WTC11 (cell line): ENCODE measurements at places on chromosomes 7 and 10.
A peak's percentile ranks its signal among the peaks of the same experiment; 100 is the strongest.

DNA sequence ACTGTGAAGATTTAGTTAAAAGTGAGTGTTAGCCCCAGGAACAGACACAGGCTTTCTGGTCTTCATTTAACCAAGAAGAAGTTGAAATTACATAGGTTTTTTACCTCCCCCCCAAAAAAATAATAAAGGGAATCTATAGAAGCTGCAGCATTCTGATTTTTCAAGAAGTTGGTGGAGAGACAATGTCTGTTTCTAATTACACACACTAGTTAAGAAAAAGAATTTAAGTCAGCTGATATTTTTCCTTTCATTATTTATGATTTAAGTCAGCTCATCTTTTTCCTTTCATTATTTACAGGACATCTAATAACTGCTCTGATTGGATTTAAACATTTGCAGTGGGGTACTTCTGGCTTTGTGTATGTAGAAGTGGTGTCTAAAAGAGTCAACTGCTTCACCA is 201.4 kb upstream of the NRP1 start:
- H3K36me3 ChIP-seq = no peaks in the 10 kb centered on the region
- H3K4me3 ChIP-seq = no peak overlapping the region
- no peak for DNase-seq
- no peaks in the 10 kb centered on the region for H3K27me3 ChIP-seq
- peaks cover 38% of the 10 kb centered on the region for H3K4me1 ChIP-seq

DNA sequence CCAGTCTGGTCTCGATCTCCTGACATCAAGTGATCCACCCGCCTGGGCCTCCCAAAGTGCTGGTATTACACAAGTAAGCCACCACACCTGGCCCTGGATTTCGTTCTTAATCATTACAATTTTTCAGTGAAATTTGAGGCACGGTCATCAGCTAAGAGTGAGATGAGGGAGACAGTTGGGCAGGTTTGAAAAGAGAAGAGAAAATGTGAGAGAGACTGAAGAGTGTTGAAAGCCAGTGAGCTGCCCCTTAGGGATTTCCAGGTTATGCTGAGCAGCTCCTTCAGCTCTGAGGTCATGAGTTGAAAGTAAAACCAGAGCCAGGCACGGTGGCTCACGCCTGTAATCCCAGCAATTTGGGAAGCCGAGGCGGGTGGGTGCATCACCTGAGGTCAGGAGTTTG is 5.9 kb upstream of the UPF2 start:
- DNase-seq = no peak
- H3K36me3 ChIP-seq = no peaks in the 10 kb centered on the region
- no peaks in the 10 kb centered on the region for H3K27me3 ChIP-seq
- H3K27ac ChIP-seq = no peak overlapping the region
- H3K4me3 ChIP-seq = no peak overlapping the region

GRCh38 chr7:129401967-129402860 is 32.0 kb upstream of the STRIP2 start:
- H3K27ac ChIP-seq = no peak overlapping the region
- no peak overlapping the region for H3K4me3 ChIP-seq
- no peak for DNase-seq
- peaks cover 17% of the 10 kb centered on the region for H3K4me1 ChIP-seq

GRCh38 chr7:57403601-57404342 is 46.2 kb upstream of the ZNF716 start:
- H3K4me1 ChIP-seq = no peaks in the 10 kb centered on the region
- H3K36me3 ChIP-seq = peaks cover 66% of the 10 kb centered on the region
- DNase-seq = no peak
- peaks cover 16% of the 10 kb centered on the region for H3K27me3 ChIP-seq
- no peak overlapping the region for H3K27ac ChIP-seq
- no peak overlapping the region for H3K4me3 ChIP-seq

DNA sequence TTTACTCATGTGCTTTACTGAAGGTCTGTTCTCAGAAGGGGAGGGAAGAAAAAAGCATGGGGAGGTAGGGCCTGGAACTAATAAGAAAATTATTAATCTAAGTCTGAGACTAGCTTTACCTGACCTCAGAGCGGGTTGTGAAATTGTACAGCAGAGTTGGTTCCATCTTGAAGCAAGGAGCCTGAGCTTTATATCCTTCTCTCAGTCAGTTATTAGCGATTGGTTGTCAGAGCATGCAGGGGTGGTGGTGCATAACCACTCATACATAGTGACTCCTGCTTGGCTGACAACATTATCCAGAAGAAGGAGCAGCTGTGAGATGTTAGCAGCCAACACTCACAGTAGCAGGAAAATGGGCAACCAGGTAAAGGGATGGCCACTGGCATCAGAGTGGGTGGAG is 976.3 kb upstream of the LRRTM3 start:
- H3K4me3 ChIP-seq = no peak overlapping the region
- H3K27ac ChIP-seq = no peak overlapping the region
- DNase-seq = no peak

DNA sequence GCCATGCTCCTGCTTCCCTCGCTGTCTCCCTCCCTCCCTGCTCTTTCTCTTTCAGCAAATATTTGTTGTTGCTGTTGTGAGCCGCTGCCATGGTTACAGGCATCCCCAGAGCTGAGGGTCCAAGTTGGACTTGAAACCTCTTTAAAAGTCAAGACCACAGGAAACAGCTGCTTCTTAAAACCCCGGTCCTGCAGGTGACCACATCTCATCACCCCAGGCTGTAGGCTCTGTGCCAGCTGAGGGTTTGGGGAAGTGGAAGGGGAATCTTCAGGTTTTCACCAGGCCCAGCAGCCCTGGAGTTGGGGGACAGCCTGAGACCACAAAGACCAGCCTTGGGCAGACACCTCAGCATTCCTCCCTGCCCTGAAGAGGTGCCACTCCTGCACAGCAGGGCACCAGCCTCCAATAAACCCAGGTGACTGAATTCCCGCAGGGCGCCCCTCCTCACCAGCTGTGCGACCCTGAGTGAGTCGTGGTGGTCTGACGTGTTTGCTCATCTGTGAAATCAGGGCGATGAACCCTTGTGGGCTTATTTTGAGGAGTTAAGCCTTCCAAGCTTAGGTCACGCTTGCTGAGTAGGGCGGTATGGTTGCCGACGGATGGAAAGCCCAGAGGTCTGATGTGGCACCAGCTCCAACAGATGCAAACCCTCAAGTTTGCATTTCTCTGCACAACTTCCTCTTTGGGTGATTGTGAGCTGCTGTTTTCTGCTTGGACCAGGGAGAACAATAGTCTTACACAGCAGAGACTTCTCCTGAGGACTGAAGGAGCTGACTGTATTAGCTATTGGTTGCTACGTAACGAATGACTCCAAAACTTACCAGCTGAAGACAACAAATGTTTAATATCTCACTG is 24.8 kb downstream of the NPTX2 start:
- H3K27me3 ChIP-seq = no peaks in the 10 kb centered on the region
- no peak overlapping the region for H3K27ac ChIP-seq
- H3K4me3 ChIP-seq = no peak overlapping the region

GRCh38 chr7:265192-265997 is 24.6 kb upstream of the FOXL3 start:
- H3K4me1 ChIP-seq = no peaks in the 10 kb centered on the region
- peaks cover 36% of the 10 kb centered on the region for H3K27me3 ChIP-seq
- no peak overlapping the region for H3K27ac ChIP-seq
- DNase-seq = no peak
- H3K36me3 ChIP-seq = peaks cover 51% of the 10 kb centered on the region

- H3K36me3 ChIP-seq = no peaks in the 10 kb centered on the region
- peaks cover 48% of the 10 kb centered on the region for H3K4me1 ChIP-seq
These were observed 175.5 kb upstream of the KLF6 start for GRCh38 chr10:3960496-3960895.

DNA sequence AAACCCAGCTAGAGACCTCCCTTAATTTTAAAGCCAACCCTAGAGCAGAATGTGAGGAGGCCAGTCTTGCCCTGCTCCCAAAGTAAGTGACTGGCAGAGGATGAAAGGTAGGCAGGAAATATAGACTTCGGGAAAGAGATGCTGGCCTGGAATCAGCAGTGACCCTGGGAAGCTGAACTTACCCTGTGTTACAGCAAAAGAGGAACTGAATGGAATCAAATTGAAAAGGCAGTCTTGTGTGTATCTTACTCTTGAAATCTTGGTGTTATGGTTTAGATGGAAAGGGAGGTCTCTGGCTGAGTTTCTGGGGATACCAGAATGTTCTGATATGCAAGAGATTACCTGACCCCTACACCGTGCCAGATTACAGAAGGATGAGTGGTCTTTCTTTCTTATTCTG is 7.9 kb upstream of the CFAP43 start:
- H3K27ac ChIP-seq = no peak overlapping the region
- H3K4me1 ChIP-seq = no peaks in the 10 kb centered on the region
- peaks cover 11% of the 10 kb centered on the region for H3K36me3 ChIP-seq
- DNase-seq = no peak
- peaks cover 7% of the 10 kb centered on the region for H3K27me3 ChIP-seq
- no peak overlapping the region for H3K4me3 ChIP-seq

DNA sequence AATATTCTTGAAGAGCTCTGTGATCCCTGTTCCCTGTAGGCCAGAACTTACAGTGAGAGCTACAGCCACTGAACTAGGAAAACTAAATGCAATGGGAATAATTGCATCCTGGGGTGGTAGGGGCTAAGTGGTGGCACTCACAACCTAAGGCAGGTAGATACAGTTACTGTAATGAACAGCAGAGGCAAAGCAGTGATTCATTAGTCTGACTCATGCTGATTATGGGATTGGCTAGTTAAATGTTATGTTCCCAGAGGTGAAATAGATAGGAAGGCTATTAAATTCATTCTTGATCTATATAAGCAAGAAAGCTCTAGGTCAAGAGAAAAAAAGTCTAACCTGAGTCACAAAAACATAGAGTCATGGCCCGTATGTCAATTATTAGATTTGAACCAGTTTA is 173.1 kb upstream of the MALRD1 start:
- no peak overlapping the region for H3K27ac ChIP-seq
- DNase-seq = no peak
- H3K4me3 ChIP-seq = no peak overlapping the region
- H3K36me3 ChIP-seq = peaks cover 5% of the 10 kb centered on the region

GRCh38 chr7:83648464-83649241 is at the start of gene SEMA3E:
TSS of gene SEMA3E (minus strand) at chr7:83649139.
- H3K4me3 ChIP-seq = peak within 1 kb of the TSS; percentile 75
- H3K27me3 ChIP-seq = no peaks in the 10 kb centered on the region; the same call in 1 of the 2 replicates
- no peak within 1 kb of the TSS for H3K27ac ChIP-seq

- peaks cover 12% of the 10 kb centered on the region for H3K4me1 ChIP-seq
- H3K27ac ChIP-seq = no peak overlapping the region
- H3K36me3 ChIP-seq = no peaks in the 10 kb centered on the region
- DNase-seq = no peak
- H3K4me3 ChIP-seq = no peak overlapping the region
These were observed 27.9 kb upstream of the UBE2H start for GRCh38 chr7:129980667-129981066.

DNA sequence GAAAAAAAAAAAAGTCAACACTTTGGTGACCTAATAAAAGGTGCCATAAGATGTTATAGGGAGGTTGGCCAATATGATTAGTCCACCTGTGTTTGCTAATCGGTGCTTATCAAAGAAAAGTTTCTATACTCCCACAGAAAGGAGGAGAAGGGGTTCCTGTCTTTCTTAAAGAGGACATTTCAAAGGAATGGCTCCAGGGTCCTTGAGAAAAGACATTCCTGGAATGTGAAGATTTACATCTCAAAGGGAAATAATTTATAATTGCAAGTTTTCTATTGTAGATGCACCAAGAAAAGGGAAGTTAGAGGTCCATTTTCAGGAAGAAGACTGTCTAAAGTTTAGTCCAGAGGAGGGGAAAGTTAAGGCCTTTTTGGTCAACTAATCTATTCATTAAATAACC is 715.3 kb downstream of the NXPH1 start:
- no peak overlapping the region for H3K4me3 ChIP-seq
- peaks cover 39% of the 10 kb centered on the region for H3K4me1 ChIP-seq
- 0 out of 2 replicates have a peak overlapping the region, but pooled peaks have one; percentile 84 for H3K27ac ChIP-seq
- no peaks in the 10 kb centered on the region for H3K27me3 ChIP-seq
- no peak for DNase-seq
- peaks cover 8% of the 10 kb centered on the region for H3K36me3 ChIP-seq

- no peak for DNase-seq
- H3K27me3 ChIP-seq = peaks cover 3% of the 10 kb centered on the region; the same call in 1 of the 2 replicates
- peaks cover 28% of the 10 kb centered on the region for H3K36me3 ChIP-seq
- no peak overlapping the region for H3K4me3 ChIP-seq
These were observed 33.3 kb downstream of the ITPRIP start for GRCh38 chr10:104304927-104305326.

DNA sequence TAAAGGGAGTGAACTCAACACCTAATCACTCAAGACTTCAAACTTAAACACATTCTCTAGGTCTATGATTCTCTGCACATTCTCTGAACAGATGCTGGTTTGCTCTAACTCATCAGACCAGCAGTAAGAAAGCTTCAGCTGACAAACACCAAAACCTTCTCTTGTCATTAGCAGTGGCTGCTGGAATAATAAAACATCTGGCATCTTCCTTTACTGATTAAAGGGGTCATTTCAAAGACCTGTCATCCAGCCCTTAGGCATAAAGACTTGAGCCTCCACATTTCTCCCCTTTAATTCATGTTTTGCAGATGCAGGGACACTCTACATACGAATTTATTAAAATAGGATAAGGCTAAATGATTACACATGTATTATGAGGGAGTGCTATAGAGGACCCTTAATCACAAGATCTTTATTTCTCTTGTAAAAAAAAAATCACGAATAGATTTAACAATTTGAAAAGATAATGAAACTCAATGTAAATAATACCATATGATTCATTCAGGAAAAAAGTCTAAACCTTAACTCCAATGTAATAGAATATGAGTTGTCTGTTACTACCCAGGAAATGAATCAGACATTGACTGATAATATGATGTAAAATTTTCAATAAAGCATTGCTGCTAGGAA is 152.4 kb upstream of the GNAI1 start:
- no peak overlapping the region for H3K27ac ChIP-seq
- DNase-seq = no peak
- no peak overlapping the region for H3K4me3 ChIP-seq
- H3K36me3 ChIP-seq = no peaks in the 10 kb centered on the region
- H3K27me3 ChIP-seq = no peaks in the 10 kb centered on the region

GRCh38 chr10:70368774-70369482 is 13.5 kb downstream of the LRRC20 start:
- H3K27ac ChIP-seq = peak overlapping the region; percentile 85
- peaks cover 11% of the 10 kb centered on the region for H3K36me3 ChIP-seq
- H3K27me3 ChIP-seq = no peaks in the 10 kb centered on the region
- DNase-seq = peak; percentile 34
- H3K4me3 ChIP-seq = 0 out of 2 replicates have a peak overlapping the region, but pooled peaks have one; percentile 5
- peaks cover 22% of the 10 kb centered on the region for H3K4me1 ChIP-seq

GRCh38 chr10:6141296-6142151 is 52.7 kb downstream of the RBM17 start:
- no peak for DNase-seq
- no peak overlapping the region for H3K4me3 ChIP-seq
- H3K27ac ChIP-seq = 0 out of 2 replicates have a peak overlapping the region, but pooled peaks have one; percentile 44
- peaks cover 31% of the 10 kb centered on the region for H3K27me3 ChIP-seq
- H3K4me1 ChIP-seq = peaks cover 34% of the 10 kb centered on the region
